Left ventricle myocardium superior (tissue), 1 donor: ENCODE measurements at places on chromosomes 5 and 9.

DNA sequence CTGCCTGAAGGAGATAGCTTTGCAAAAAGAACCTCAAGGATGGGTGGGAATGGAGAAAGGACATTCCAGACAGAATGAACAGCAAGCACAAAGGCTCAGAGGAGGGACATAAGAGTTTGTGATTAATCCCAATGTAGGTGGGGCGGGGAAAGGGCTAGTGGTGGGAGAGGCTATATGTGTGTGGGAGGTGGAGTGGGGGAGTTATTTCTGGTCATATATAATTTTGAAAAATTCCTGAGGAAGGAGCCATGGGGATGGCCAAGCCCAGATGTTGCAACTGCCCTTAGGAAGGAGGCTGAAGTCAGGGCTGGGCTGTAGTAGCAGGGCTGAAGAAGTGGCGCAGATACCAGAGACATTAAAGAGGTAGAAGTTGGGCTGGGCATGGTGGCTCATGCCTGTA, 13.4 kb upstream of the CCL27 start:
- no peak for DNase-seq

DNA sequence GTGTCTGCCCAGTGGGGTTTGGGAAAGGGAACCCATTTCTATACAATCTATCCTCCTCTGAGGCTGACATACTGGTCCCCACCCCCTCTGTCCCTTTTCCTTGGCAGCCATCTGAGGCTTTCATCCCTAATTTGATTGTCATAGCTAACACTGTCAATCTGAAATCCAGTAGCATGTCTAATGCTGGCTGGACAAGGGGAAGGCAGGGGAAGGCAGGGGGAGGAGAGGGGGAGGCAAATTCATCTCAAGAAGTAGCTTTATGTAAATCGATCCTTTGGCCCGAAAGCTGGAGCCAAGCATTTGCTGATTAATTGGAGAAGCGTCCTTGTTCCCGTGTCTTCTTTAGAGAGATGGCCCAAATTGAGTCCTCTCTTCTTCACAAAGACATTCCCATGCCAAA, 314.1 kb upstream of the PANK3 start:
- DNase-seq: no peak

GRCh38 chr9:93308158-93308602, 124.2 kb downstream of the WNK2 start:
- no peak for DNase-seq

DNA sequence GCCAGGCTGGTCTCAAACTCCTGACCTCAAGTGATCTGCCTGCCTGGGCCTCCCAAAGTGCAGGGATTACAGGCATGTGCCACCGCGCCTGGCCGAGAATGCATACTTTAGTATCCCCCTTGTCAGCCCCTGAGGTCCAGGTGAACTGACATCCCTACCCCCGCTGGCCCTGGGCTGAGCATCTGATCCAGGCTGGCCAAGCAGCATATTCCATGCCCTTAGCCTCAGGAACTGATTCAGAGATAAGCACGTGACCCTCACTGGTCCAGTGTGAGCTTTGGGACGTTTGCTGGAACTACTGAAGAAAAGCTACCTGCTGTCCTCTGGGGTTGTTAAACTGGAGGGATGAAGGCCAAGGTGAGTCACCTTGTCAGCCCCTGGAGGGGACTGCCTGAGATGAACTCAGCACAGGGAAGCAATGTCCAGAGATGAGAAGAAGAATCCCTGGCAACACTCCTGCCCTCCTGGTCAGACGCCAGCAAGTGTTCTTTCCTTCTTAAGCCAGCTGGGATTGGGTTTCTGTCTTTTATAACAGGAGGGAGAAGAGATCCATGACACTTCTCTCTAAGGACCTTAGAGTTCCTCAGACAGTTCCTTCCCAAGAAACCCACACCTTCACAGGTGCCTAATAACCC, 59.1 kb upstream of the FBXW11 start:
- no peak for DNase-seq
